Activated CD4-positive, CD25-positive, alpha-beta regulatory T cell treated with anti-CD3 and anti-CD28 coated beads, Interleukin-2, amount 50 U/mL, for 24 hours (primary cell): ENCODE measurements at places on chromosomes 3 and 15.
A peak's percentile ranks its signal among the peaks of the same experiment; 100 is the strongest.

- ATAC-seq: no peak
Measured at GRCh38 chr15:37931868-37932267, 2.6 kb upstream of the TMCO5A start.

DNA sequence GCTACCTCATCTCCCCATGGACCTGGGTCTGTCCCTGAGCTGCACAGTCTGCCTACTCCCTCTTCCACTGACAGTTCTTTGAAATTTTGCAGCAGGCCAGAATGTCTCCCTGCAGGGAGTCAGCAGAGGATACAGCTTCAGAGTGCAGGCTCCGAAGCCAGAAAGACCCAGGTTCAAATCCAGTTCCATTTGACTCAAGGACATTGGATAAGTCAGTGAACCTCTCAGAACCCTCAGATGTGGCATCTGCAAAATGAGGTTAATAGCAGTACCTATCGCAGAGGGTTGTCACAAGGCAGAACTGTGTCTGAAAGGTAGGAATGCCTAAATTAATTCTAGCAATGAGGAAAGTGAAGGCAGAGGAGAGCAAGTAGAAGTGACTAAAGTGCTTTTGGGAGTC, 244.4 kb upstream of the TRIM42 start:
- peak; percentile 7 for ATAC-seq

DNA sequence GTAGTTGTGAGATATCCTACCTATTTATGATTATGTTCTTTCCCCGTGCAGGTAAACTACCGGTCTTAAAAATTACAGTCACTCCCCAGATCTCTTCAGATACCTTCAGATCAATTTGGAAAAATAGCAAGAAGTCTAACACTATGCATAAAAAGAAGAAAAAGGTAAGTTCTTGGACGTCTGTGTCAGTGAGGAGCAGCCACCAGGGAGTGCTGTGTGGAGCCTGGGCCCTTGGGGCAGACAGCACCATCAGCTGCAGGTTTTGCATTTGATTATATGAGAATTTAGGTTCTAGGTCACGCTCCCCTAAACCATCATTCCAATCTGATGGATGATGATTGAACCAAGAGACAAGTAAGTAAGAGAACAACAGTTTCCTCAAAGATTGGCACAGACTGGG, 8.9 kb upstream of the RNF7 start:
- ATAC-seq: no peak

DNA sequence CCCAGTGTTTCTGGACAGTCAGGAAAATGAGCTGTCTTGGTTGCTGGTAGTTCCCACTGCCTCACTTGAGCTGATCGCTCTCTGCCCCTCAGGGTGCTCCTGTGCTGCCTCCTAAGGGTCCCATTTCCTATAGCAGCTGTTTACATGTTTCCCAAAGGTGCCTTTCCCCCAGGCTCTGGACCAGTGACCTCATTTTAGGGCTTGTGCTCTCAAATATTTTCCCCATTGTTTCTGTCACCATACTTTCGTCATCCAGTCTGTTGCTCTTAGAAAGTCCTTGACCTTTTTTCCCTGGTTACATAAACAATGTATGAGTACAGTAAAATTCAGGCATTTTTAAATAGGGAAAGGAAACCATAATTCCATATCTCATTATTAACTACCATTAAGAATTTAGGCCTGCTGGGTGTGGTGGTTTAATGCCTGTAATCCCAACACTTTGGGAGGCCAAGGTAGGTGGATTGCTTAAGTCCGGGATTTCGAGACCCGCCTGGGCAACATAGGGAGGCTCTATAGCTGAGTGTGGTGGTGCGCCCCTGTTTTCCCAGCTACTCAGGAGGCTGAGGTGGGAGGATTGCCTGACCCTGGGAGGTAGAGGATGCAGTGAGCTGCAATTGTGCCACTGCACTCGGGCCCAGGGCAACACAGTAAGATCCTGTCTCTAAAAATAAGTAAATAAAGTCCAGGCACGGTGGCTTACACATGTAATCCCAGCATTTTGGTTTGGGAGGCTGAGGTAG, 11.7 kb downstream of the RAD54L2 start:
- no peak for ATAC-seq

DNA sequence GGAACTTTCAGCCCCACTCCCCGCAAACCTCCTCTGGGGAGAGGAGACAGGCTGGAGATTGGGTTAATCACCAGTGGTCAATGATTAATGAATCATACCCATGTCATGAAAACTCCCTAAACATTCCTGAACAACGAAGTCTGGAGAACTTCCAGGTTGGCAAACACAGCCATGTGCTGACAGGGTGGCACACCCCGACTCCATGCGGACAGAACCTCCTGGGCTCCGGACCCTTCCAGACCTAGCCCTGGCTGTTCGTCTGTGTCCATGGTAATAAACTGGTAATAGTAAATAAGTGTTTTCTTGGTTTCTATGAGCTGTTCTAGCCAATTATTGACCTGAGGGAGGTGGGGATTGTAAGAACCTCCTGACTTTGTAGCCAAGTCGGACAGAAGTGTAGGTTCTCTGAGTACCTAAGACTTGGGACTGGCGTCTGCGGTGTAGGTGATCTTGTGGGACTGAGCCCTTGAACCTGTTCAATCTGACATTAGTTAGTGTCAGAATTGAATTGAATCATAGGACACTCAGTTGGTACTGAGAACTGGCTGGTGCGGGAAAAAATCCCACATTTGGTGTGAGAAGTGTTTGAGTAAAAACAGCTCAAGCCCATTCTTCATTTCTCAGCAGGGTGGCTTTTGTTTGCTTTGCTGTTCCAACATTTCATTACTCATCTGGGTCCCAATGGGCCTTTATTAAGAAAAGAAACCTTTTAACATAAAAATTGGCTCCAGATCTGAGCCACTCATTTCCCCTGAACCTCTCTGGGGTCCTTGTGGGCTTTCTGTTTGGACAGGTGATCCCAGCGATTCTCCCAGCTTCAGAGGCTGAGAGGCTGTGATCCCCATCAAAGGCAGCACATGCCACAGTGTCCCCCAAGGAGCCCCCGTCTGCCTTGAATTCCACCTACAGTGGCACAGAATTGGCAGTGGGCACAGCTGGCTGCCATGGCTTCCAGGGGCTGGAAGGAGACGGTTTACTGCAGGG, 151.0 kb downstream of the TJP1 start:
- no peak for ATAC-seq

- no peak for ATAC-seq
Measured at GRCh38 chr3:5488771-5489170, 301.3 kb downstream of the EDEM1 start.

DNA sequence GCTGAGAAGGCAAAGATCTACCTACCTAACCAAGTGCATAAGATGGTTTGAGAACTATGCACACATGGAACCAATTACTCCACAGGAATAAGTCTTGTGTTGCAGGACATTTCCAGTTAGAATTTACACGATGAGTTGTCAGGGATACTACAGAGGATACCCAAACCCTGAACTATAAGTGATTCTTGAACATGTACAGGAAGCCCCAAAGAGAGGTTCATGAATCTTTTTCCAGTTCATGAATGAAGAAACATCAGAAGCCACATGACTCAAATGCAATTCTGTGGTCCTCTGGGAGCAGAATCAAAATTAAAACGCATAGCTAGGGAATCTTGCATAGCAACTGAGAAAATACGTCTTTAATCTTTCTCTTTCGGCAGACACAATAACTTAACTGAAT, 114.1 kb upstream of the LMCD1 start:
- ATAC-seq: no peak

DNA sequence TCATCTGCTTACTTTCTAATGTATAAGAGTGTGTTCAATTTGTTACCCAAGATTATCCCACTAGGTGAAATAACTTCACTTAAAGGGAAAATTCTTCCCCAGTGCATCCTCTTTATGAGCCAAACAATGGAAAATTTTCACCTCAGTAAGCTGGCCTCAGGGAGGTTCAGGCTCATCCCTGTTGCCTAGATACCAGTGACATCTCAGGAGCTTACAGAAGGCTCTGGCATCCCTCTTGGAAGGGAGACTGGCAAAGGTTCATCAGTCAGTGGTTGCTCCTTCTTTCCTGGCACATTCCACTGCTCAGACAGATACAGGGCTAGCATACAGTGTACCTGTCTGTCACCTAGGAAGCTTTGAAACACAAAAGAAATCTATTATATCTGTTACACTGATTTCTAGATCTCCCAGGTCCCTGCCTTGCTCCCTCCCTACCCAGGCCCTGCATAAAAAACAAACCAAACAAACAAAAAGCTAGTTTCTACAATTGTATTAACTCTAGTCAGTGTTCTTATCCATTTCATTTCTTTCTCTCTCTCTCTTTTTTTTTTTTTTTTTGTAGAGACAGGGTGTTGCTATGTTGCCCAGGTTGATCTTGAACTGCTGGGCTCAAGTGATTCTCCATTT, 1.7 kb downstream of the IP6K2 start:
- ATAC-seq: no peak

DNA sequence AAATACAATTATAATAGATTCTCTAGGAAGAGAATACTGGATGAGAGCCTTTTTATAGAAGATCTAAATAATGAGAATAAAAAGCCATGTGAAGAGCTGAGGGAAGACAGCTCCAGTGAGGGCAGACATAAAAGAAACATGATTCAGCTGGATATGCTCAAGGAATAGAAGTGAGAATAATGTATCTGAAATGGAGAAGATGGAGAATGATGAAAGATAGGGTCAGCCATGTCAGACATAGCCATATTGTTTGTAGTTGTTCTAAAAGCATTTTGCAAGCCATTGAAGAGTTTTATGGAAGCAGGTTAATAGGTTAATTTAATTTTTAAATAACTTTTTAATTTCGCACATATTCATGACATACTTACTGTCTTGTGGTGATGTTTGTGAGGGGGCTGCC, 713.5 kb upstream of the ARPP21 start:
- no peak for ATAC-seq

DNA sequence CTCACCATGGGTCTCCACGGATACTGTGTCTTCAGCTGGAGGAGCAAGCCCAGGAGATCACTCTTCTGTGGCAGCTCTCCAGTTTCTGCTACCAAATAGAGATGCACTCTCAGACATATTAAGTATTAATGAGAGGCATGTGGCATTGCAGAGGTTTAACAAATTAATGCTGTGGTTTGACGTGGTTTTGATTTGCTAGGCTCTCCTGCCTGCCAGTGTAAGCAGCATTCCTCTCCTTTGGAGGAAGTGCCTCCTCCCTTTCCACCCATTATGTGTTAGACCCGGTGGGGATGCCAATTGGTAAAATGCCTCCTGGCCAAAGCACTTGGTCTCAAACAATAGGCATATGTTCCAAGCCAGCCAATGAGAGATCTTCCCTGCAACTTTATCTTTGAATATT, 124.8 kb downstream of the MYLK start:
- ATAC-seq: no peak

GRCh38 chr3:109743981-109744380, 406.6 kb upstream of the DPPA4 start:
- no peak for ATAC-seq

- no peak for ATAC-seq
Measured at GRCh38 chr3:187264021-187264420, 27.5 kb downstream of the MASP1 start.

DNA sequence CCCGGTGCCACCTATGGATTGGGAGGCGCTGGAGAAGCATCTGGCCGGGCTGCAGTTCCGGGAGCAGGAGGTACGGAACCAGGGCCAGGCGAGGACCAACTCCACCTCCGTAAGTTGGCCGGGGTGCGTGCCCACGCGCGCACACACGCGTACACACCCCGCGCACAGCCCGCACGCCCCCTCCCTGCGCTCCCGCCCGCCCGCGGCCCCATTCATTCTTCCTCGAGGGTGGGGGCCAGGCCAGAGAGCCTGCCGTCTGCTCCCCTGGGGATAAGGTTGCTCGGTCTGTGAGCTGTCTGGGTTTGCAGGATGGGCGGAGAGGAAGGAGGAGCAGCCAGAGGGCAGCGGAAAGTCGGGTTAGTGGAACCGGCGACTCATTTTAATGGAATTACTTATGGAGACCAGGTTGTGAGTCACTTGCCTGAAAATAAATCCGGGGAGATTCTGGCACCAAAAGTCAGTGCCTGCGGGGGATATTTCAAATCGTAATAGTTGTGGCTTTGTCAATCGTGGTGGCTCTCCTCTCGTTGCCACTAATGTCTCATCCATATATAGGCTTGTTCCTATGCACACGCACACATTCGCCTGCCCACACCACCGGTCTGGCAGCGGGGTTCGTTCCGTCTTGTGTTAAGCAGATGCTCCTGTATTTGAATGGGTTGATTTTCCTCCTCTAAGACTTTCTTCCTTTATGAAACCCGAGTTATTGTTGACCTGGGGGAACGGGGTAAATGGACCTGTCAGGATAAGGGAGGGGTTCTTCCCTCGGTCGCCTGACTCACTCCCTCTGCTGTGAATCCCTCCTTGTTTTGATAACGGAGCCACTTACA, 223.4 kb upstream of the IL12A start:
- ATAC-seq: no peak

DNA sequence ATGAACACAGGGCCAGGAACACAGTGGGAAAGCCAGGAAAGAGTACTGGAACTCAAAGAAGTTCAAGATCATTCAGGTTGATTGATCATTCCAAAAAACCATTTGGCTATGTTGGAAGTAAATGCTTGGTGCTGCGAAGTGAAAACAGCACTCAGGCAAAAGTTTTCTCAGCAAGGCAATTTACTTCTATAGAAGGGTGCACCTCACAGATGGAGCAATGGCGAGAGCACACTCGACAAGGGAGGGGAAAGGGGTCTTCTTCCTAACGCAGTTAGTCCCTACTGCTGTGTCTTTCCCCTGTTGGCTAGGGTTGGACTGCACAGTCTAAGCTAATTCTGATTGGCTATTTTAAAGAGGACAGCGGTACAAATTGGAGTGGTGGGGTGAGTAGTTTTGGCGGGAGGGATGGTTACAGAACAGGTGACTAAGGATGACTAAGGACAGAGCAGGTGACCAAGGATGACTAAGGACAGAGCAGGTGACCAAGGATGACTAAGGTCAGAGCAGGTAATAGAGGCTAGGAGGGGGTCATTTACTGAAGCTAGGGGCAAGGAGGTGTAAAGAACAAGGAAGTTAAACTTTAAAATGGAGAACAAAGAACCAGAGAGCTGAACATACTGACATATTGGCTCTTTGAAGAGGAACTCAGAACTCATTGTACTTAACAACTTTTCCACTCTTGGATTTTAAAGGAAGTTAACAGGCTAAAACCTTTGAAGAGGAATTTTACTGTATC, 43.3 kb downstream of the HOMER2 start:
- no peak for ATAC-seq

DNA sequence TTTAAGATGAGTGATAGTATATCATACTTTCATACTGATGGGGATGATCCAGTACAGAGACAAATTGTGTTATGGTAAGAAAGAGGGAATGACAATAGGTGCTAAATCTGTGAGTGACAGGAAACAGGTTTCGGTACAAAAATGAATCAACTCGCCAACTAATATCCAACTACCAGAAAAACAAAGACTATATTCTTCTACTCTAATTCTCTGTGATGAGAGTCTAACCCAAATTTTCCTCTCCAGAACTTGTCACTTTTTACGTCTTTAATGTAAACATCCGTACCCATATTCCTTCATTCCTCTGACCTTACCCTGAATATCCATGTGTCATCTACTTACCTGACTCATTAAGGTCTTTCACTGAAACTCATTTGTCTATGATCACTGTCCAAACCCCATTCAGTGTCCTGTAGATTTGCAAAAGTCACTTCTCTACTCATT, 39.6 kb downstream of the SCAPER start:
- ATAC-seq: peak; percentile 47

DNA sequence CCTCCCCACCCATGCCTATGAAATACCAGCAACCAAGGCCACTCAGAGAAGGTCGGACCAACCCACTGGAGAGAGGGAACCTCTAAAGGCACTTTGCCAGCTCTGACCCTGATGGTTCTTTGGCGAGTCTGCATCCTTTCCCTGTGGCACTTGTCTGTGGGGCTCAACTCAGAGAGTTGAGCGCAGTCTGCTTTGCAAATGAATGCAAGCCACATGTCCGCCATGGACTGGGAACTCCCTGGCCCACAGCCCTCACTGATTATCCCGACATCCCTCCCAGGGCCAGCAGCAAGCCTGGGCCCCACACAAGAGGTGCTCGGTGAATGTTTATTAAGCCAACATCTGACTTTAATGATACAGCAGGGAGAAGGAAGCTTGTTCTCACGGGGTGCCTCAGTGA, 55.5 kb upstream of the HES1 start:
- no peak for ATAC-seq
